ENCODE measurements at places on chromosomes 2 and 18.

GRCh38 chr2:142862847-142863246 lies 14.6 kb upstream of the KYNU start:
- H3K27me3 ChIP-seq, result no peaks in the 10 kb centered on the region
- H3K27ac ChIP-seq, result no peak overlapping the region
- no peaks in the 10 kb centered on the region for H3K36me3 ChIP-seq
- H3K4me3 ChIP-seq, result no peak overlapping the region
- H3K4me1 ChIP-seq, result peaks cover 18% of the 10 kb centered on the region
- DNase-seq, result no peak

GRCh38 chr2:198654646-198655045 lies 803.1 kb downstream of the SATB2 start:
- DNase-seq, result no peak
- no peaks in the 10 kb centered on the region for H3K27me3 ChIP-seq
- no peaks in the 10 kb centered on the region for H3K4me1 ChIP-seq
- H3K27ac ChIP-seq, result no peak overlapping the region
- no peaks in the 10 kb centered on the region for H3K36me3 ChIP-seq

DNA sequence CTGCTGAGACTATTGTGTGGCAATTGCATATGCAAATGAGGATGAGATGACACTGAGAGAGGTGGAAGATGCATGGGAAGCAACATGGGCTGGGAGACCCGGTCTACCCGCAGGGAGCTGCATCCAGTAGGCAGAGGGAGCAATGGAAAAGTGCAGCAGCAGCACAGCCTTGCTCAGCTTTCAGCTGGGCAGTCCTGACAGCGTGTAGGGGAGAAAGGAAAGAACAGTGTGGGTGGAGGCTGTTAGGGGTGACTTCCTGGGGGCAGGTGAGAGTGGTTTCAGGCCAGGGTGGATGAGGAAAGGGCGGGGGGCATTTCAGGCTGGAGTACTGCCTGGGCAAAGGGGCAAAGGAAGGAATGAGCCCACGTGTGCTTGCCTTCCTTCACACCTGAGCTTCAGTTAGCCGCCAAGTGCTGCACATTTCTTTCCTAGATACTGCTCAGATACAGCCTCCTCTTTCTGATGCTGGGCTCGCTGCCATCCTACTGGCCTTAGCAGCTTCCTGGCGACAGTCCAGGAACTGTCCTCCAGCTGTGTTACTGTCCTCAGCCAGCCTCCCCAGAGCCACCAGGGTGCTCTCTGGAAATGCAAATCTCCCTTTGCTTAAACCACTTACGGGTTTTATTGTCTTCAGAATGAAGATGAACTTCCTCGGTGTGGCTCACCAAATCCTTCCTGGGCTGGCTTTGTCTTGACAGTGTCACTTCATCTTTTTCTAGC lies 276.3 kb downstream of the TSN start:
- peaks cover 10% of the 10 kb centered on the region for H3K4me1 ChIP-seq
- no peak overlapping the region for H3K27ac ChIP-seq
- H3K4me3 ChIP-seq, result no peak overlapping the region
- no peaks in the 10 kb centered on the region for H3K36me3 ChIP-seq

DNA sequence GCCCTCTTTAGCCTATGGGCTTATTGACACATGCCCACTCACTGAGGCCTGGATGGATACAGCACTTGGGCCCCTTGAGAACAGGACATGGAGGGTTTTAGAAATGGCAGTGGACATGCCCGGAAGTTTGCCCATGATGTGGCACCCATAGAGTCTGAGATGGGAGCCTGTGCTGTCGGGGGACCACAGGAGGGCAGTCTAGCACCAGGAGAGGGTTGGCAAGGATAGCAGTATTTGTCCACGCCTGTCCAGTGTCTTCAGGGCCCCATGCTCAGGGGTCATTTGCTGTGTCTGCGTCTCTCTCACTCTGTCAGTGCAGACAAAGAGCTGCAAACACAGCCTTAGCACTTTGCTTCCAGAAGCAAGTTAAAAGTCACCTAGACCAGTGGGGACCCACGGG lies 48.7 kb downstream of the IL1RL2 start:
- H3K36me3 ChIP-seq, result no peaks in the 10 kb centered on the region
- no peak overlapping the region for H3K4me3 ChIP-seq
- no peak for DNase-seq
- H3K27ac ChIP-seq, result no peak overlapping the region
- peaks cover under 1% of the 10 kb centered on the region for H3K4me1 ChIP-seq

DNA sequence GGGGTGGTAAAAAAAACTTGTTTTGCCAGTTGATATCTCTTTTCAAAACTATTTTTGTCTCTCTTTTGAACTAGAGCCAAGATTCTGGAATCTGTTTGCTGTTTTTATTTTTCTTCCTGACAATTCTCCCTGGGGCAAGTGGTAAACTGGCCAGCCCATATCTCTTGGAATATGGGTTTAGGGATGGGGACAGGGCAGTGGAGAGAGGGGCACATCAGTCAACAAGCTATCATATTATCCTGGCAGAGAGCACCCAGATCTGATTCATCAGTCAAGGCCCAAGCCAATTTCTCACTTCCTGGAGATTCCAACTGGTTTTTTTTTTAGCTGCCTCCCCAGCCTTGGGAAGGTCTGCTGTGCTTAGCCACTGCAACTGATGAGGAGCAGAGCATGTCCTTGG lies 52.3 kb downstream of the ARHGAP28 start:
- H3K4me1 ChIP-seq, result no peaks in the 10 kb centered on the region
- no peaks in the 10 kb centered on the region for H3K27me3 ChIP-seq
- no peak for DNase-seq
- no peak overlapping the region for H3K4me3 ChIP-seq
- H3K36me3 ChIP-seq, result no peaks in the 10 kb centered on the region

DNA sequence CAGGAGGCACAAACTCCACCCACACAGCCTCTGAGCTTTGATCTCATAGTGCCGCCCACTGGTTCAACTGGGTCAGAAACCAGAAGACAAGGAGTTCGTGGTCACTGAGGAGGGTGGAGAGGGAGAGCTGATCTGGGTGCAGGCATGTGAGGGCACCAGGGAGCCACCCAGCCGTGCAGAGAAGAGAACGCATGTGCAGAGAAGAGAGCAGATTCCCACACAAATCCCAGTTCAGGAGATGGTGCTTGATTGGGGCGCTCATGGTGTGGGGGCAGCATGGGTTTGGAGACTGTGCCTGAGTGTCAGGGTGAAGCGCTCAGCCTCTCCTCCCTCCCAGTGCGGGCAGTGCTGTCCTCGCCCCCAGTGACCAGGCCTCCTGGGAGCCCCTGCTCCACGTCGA lies 375.2 kb upstream of the MYT1L start:
- no peaks in the 10 kb centered on the region for H3K4me1 ChIP-seq
- no peaks in the 10 kb centered on the region for H3K36me3 ChIP-seq
- peak; percentile 28 for DNase-seq
- no peak overlapping the region for H3K4me3 ChIP-seq
- no peak overlapping the region for H3K27ac ChIP-seq

- H3K4me3 ChIP-seq, result no peak overlapping the region
- no peaks in the 10 kb centered on the region for H3K36me3 ChIP-seq
- no peak for DNase-seq
- H3K4me1 ChIP-seq, result no peaks in the 10 kb centered on the region
Measured at GRCh38 chr18:76610933-76611749, 116.1 kb upstream of the ZNF516 start.

DNA sequence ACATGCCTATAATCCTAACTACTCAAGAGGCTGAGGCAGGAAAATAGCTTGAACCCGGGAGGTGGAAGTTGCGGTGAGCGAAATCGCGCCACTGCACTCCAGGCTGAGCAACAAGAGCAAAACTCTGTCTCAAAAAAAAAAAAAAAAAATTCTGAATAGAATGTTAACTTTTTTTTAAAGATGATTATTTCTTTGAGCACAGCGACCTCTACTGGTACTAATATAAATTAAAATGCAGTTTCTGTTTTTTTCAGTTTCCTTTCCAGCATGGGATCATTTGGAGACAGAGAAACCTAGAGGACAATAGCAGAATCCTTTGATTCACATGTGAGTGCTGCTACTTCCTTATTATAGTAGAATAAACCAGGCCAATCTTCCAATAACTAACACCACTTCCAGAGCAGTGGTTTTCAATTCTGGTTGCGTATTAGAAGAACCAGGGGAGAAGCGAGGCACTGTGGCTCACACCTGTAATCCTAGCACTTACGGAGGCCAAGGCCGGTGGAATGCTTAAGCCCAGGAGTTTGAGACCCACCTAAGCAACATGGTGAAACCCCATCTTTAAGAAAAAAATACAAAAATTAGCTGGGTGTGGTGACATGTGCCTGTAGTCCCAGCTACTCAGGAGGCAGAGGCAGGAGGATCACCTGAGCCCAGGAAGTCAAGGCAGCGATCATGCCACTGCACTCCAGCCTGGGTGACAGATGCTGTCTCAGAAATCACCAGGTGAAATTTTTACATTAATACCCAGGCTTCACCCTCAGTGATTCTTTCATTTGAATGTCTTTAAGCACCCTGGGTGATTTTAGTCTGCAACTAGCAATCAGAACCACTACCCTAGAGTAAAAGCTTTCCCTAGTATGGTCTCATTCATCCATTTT lies 10.1 kb downstream of the SRSF7 start:
- H3K4me1 ChIP-seq, result no peaks in the 10 kb centered on the region
- no peak overlapping the region for H3K27ac ChIP-seq
- no peak overlapping the region for H3K4me3 ChIP-seq
- no peaks in the 10 kb centered on the region for H3K27me3 ChIP-seq

- no peaks in the 10 kb centered on the region for H3K27me3 ChIP-seq
- H3K36me3 ChIP-seq, result no peaks in the 10 kb centered on the region
- no peak overlapping the region for H3K4me3 ChIP-seq
- peak; percentile 28 for DNase-seq
- H3K4me1 ChIP-seq, result no peaks in the 10 kb centered on the region
- no peak overlapping the region for H3K27ac ChIP-seq
Measured at GRCh38 chr2:217956586-217957457, 46.0 kb downstream of the TNS1 start.

- H3K4me3 ChIP-seq, result no peak overlapping the region
- H3K4me1 ChIP-seq, result no peaks in the 10 kb centered on the region
- DNase-seq, result no peak
- H3K27ac ChIP-seq, result no peak overlapping the region
Measured at GRCh38 chr2:80437959-80438358, 133.4 kb upstream of the LRRTM1 start.

Measured in RWPE2 (cell line).